ENCODE measurements at places on chromosomes 4 and X.

- DNase-seq, result no peak
Measured at GRCh38 chrX:53939127-53939526, 105.1 kb downstream of the PHF8 start.

GRCh38 chr4:22412013-22412412 lies 103.9 kb downstream of the ADGRA3 start:
- DNase-seq, result no peak

GRCh38 chr4:114839986-114840385 lies 241.4 kb downstream of the UGT8 start:
- no peak for DNase-seq

GRCh38 chrX:98067611-98068010 lies 1183.9 kb downstream of the RPA4 start:
- no peak for DNase-seq

DNA sequence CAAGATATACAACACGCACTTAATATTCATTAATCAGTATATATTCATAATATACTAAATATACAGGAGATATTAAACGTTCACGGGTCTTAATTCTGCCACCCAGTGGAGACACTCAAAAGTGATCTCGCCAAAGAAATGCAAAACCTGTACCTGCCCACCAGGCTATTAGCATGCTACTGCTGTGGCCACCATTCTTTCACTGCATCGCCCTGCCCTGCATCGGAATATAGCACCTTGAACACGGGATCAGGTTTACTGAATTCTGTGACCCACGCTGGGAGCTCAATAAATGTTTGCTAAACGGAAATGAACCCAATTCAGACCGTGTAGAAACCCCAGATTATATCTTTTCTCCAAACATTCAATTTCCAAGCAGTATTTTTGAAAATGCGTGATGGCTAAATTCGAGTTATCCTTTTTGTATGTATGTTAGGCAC lies 840 bp upstream of the CLCN3 start:
- no peak for DNase-seq

DNA sequence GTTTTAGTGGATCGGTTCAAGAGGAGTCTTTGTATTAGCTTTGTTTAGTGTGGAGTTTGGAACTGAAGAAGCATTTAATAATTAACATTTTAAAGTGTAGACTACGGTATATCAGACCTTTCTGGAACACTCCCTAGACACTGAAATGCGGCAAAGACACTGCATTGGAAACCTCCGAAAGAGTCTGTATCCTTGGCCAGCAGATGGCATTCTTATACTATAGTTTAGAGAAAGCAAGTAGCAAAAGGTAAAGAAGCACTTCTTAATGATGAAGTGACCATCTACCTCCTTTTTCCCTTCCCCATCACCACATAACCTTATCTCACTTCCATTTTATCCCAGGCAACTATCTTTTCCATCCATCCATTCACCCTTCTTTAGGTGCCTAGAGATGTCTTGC lies 7.6 kb downstream of the FABP2 start:
- no peak for DNase-seq

GRCh38 chr4:102713096-102713495 lies 47.7 kb downstream of the MANBA start:
- no peak for DNase-seq

- DNase-seq, result no peak
Measured at GRCh38 chr4:115149106-115149505, 35.7 kb upstream of the NDST4 start.

DNA sequence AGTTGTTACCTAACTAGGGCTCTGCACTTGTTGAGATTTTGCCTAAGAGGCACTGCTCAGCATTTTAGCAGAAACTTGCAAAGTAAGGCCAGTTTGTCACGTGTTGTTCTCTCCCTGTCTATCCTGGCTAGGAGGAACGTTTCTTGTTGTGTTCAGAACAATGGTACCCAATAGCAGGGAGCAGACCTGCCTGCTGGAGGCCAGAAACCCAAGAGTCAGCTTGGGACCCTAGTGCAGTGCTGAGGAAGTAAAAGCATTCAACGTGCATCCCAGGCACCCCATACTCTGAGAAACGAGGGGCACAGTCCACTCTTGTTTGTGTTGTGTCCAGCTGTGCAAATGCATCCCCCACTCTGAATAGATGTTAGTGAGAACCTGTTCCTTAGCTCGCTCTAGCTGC lies 42.4 kb downstream of the SOD3 start:
- no peak for DNase-seq

- no peak for DNase-seq
Measured at GRCh38 chrX:12700745-12701144, 90.5 kb upstream of the PRPS2 start.

DNA sequence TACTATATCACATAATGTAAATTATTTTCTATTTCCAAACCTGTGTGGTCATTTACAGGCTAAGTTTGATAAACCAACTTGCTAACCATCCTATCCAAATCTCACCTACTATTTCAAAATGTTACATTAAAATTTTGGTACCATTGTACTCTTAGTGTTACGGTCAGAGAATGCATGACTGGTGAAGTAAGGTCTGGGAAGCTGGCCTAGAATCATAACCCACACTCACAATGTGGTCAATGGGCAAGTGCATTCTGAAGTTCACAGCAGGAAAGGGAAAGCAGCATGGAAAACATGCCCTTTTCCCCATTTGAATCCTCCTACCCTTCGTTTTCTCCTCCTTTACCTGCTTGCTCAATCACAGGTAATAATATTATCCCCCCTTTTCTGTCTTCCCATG lies 54.4 kb downstream of the PPP3CA start:
- DNase-seq, result no peak

GRCh38 chrX:9456250-9457074 lies 8.4 kb upstream of the TBL1X start:
- DNase-seq, result no peak

GRCh38 chr4:14837860-14838259 lies 164.4 kb upstream of the CPEB2 start:
- DNase-seq, result no peak

- no peak for DNase-seq
Measured at GRCh38 chrX:81278616-81279015, 76.7 kb downstream of the SH3BGRL start.

- no peak for DNase-seq
Measured at GRCh38 chrX:46572340-46572936, 1.1 kb upstream of the CHST7 start.

DNA sequence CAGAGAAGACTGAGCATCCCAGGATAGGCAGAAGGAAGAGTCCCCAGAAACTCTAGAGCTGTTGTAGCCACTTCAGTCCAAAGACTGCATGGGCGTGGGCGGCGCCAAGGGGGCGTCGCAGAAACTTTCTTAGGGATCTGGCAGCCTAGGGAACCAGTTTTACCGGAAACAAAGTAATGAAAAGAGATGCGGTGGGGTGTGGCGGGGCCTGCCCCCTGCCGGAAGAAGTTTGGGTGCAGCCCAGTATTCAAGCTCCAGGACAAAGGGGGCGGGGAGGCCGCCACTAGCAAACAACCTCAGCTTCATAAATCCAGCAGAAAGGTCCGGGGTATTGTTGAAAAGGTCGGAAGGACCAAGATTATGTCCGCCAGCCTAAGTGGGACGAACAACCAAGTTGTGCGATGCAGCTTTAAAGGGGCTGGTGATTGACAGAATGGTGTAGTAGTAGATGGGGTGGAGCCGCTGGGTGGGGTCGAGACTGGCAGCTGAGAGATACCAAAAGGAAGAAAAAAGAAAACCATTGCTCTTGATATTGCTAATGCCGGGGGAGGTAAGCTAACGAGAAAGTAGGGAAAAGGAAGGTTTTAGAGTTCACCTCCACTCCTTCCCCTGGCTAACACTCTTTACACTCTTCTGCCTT lies 190.5 kb downstream of the RRAGB start:
- peak; percentile 69 for DNase-seq

- DNase-seq, result no peak
Measured at GRCh38 chr4:42344749-42345148, 52.5 kb upstream of the SHISA3 start.

- no peak for DNase-seq
Measured at GRCh38 chr4:163673848-163674697, 179.6 kb downstream of the TMA16 start.

DNA sequence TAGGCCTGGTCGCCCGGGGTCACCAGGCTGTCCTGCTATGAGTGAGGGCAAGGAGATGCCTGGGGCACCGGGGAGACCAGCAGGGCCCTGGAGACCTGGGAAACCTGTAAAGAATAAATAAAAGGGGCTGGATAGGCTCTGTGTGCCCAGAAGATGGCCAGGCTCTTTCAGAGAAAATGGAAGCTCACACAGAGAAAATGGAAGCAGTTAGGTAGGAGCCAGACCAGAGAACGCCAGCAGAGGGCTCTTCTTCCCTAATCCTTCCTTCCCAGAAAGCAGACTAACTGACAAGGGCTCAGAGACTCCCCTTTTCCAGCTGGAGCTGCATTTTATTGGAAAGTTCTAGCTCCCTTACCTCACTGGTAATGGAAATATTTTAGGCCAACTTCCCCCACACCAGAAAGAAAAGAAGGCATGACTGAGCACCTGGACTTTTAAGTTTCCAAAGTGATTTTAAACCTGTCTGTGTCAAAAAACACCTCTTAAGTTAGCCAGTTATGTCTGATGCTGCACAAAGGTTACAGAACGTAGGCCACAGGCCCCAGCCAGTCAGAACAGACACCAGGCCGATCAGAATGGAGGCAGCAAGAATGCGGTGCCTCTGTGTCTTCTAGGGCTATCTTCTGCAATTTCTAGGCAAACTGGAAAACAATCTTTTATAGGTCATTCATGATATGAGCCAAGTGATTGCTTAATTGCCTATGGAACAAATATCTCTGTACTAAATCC lies 74.0 kb downstream of the ATG4A start:
- no peak for DNase-seq

- peak; percentile 80 for DNase-seq
Measured at GRCh38 chrX:40012868-40013265, 84.9 kb downstream of the BCOR start.

- DNase-seq, result no peak
Measured at GRCh38 chr4:71392109-71392508, 53.3 kb downstream of the SLC4A4 start.

- no peak for DNase-seq
Measured at GRCh38 chrX:46611658-46612362, 38.2 kb downstream of the CHST7 start.

GRCh38 chr4:134544303-134544770 lies 342.7 kb upstream of the PABPC4L start:
- DNase-seq, result no peak

DNA sequence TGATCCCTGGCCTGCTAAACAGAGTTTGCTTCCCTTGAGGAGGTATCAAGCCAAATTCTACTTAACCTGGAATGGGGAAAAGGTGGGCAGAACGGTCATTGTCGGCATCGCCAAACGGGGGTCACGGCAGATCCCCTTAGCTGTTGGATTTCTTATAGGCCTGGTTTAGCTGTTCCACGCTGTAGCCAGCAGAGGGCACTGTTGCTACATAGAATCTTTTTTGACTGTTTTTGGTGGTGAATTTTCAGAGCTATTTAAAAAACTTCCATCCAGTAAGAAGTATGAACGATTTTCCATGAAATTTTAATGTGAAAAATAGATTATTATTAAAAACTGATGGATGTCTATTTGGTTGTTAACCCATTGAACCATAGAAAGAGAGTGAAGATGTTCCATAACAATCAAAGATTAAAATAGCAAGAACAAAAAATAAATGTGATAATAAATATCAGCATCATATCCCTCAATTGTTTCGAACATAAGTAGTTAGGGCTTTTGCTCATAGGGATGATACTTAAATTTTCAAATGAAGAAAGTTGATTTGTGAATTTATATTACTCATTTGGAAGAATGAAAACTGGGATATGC lies 56.6 kb downstream of the LINC00632 start:
- DNase-seq, result no peak

GRCh38 chr4:137083571-137084135 lies 448.6 kb downstream of the PCDH18 start:
- DNase-seq, result no peak

- no peak for DNase-seq
Measured at GRCh38 chr4:122914292-122914904, 8.0 kb downstream of the NUDT6 start.

DNA sequence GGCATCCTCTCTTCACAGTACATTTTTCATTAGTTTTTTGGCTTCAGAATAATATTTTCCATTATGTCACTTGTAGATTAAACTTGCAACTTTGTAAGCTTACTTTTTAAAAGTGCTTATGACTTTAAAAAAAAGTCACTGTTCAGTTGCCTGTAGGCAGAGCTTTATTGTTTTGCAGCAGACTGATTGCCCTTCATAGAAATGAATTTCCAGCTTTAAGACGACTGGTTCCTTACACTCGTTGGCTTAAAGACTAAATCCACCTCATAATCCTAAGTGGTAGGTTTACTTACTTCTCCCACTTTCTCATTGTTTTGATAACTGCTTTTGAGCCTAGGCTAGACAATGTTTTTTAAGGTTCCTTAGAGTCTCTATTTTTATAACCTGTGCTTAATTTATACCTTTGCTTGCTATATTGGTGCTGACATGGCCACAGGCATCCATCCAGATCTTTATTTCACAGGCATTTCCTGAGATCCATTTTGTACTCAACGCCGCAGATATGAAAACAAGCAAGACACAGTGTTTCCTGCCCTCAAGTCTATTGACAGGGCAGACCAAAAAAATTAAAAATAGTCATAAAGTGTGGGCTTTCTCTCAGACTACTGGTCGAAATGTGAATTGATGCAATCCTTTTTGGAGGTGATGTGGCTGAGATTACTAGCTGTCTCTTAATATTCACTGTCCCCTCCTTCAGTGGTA lies 12.6 kb upstream of the IL13RA2 start:
- no peak for DNase-seq

DNA sequence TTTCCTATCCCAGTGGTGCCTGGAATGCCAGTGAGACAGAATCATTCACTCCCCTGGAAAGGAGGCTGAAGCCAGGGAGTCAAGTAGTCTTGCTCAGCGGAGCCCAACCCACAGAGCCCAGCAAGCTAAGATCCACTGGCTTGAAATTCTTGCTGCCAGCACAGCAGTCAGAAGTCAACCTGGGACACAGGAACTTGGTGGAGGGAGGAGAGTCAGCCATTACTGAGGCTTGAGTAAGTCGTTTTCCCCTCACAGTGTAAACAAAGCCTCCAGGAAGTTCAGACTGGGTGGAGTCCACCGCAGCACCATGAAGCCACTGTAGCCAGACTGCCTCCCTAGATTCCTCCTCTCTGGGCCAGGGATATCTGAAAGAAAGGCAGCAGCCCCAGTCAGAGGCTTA lies 283.2 kb upstream of the CPEB2 start:
- DNase-seq, result no peak

GRCh38 chr4:183632689-183633088 lies 26.3 kb downstream of the RWDD4 start:
- no peak for DNase-seq

DNA sequence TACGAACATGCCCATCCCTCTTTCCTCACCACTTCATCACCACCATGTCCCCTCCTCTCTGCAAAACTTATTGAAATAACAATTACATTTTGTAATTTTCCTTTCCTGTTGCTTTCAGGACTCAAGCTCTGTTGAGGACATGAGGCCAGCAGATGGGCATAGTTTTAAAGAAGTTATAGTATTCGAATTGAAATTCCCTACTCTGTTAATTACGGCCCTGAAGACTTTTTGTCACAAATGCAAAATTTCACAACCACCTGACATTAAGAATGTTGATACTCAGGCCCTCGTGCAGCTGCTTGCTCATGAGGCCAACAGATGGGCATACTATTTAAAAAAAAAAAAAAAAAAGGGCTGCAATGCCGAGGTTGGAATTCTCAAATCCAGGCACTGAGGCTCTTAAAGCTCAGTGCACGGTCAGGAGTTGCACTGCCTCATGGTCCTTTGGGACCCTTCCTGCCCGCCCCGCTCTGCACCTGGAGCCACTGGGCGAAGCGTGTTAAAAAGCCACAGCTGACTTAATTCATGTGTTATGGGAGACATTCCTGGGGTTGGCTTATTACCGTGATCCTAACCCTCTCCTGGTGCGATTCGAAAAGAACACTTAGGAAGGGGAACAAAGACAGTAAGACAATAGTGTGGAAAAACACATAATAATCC lies 34.2 kb upstream of the FAT1 start:
- DNase-seq, result no peak

Measured in coronary artery (tissue), 2 donors.